Inflammatory macrophage (primary cell): ENCODE measurements at places on chromosomes 1 and 21.

- peak; percentile 95 for DNase-seq
Observed at GRCh38 chr1:161305867-161306519, 3.8 kb downstream of the MPZ start.

- peak; percentile 82 for DNase-seq
Observed at GRCh38 chr1:183911285-183911684, 106.4 kb downstream of the RGL1 start.

DNA sequence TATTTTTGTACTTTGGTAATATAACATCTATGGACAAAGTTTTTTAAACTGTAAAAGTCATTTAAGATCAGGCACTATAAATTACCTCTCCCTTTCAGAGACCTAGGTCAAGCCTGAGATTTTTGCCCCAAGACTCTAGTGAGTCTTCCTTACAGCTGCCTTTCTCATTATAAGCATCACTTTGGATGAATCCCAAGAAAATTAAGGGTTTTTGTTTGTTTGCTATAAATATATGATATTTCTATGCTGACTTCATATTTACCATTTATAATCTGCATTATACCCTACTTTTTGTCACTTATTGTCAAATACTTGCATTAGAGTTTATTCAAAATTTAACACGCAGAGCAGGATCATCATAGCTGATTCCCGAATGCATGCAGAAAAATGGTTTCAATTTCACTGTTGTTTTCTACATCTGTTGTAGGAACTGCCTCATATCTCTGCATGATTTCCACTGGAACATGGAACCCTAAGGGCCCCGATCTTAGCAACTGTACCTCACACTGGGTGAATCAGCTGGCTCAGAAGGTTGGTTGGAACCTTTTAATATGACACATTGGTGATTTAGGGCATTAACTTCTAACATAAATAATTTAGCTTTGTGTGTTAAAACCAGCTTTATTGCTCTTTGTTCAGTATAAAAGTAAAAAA lies 150.0 kb downstream of the ADGRL2 start:
- DNase-seq = no peak

DNA sequence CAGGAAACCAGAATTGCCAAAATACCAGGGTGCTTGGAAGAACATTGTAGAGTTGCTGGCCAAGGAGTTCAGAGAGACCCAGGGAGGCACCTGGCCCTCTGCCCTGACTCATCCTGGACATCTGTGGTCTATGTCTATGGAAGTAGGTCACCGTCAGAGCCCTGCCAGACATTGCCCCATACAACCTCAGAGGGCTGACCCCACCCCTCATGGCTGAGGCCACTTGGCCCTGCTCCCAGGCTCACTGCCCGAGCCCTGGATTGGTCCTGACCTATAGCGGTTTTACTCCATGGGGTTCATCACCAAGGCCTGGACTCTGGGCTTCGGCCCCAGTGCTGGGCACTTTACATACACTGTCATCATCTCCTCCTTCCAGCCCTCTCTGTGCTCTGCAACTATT lies 233.1 kb downstream of the PTPRU start:
- DNase-seq = no peak

DNA sequence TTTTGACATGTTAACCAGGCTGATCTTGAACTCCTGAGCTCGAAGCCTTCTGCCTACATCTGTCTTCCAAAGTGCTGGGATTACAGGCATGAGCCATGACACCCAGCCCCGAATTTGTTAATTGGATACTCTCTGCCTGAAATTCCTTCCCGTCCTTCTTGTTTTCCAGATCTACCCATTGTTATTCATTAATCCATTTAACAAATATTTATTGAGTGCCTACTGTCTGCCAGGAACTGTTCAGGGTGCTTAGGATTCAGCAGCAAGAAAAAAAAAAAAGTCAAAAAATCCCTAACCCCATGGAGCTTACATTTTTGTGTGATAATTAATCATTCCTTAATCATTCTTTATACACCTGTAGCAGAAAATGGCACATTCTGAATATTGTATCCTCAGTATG lies 206.8 kb upstream of the FOXD3 start:
- DNase-seq = no peak

DNA sequence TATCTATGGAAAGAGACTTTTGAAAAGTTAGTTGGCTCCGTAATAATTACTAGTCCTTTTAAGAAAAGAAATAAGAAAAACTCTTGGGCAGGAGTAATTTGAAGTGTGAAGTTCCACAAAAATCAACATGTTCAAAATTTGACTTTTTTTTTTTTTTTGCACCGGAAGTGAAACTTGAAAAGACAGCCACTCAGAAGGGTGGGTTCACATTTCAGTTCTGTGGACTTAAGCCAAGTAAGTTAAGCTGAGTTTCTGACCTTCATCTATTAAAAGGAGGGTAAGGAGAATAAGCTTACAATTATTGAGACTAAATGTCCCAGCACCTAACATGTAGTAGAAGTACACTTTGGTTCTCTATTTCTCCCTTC lies 11.0 kb downstream of the RO60 start:
- DNase-seq = no peak

DNA sequence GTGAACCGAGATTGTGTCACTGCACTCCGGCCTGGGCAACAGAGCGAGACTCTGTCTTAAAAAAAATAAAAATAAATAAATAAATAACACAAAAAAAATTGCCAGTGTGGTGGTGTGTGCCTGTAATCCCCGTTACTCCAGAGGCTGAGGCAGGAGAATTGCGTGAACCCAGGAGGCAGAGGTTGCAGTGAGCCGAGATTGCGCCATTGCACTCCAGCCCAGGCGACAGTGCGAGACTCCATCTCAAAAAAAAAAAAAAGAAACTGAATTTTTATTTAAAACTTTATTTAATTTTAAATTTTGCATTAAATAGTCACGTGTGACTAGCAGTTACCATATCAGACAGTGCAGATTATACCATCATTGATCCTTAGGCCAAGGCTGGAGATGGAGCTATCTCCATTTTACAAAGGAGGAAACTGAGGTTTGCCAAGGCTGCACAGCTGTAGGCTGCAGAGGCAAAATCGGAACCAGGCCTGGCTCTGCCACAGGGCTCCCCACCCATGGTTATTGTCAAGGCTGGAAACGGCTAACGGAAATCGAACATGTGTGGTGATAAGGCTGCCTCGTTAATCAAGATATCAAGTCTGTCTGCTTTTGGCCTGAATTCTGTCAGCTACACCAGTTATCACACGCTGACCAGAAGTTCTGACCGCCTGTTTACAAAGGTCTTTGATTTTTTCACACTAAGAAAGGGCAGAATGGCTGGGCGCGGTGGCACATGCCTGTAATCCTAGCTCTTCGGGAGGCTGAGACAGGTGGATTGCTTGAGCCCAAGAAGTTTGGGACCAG lies 20.5 kb downstream of the HSPG2 start:
- DNase-seq = no peak

GRCh38 chr1:17686258-17686657 lies 68.9 kb upstream of the ACTL8 start:
- DNase-seq = no peak

- peak; percentile 92 for DNase-seq
Observed at GRCh38 chr1:36203554-36204346, 20.5 kb upstream of the THRAP3 start.

DNA sequence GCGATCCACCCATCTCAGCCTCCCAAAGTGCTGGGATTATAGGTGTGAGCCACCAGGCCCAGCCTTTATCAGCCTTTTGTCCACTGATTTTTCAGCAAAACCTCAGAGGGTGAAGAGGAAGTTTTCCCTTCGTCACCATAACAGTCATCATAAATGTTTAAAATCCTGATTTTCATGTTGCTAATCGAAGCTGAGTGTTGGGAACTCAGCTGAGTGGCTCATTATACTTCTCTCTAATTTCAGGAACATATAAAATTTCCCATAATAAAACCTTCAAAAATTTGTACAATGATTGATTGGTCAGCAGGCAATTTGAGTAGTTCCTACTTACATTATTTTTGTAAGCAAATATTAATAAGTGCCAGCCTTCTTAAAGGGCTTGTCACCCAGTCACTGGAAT lies 31.8 kb upstream of the IFNGR2 start:
- DNase-seq = no peak

DNA sequence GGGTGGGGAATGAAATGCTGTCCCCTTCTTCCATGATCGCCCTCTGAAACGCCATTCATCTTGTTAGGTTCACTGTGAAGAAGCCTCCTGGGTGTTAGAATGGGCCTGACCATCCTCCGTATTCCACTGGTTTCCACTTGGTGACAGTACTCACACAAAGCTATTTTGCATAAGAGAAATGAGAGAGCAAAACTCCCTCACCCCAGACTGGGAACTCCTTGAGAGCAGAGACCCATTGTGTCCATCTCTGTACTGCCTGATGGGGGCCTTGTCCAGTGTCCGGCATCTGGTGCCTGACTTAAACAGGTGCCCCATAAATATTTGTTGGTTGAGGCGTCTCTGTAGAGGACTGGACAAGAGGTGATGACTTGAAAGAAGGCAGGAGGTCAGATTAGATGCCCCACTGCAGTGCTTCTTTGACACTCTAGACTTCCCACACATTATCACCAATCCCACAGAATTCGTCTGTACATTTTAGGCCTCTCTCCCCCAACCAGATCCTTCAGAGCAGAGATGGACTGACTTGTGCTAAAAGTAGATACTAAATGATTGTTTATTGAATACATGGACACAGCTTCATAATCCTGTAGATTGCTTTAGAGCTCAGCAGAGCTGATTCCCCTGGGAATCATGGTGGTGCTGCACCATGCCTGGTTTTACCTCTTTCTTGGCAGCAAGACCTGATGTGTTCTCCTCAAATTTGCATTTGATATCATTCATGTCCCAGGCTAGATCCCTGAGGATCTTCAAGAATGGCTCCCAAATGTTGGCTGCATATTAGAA lies 22.4 kb upstream of the KCNA2 start:
- no peak for DNase-seq

DNA sequence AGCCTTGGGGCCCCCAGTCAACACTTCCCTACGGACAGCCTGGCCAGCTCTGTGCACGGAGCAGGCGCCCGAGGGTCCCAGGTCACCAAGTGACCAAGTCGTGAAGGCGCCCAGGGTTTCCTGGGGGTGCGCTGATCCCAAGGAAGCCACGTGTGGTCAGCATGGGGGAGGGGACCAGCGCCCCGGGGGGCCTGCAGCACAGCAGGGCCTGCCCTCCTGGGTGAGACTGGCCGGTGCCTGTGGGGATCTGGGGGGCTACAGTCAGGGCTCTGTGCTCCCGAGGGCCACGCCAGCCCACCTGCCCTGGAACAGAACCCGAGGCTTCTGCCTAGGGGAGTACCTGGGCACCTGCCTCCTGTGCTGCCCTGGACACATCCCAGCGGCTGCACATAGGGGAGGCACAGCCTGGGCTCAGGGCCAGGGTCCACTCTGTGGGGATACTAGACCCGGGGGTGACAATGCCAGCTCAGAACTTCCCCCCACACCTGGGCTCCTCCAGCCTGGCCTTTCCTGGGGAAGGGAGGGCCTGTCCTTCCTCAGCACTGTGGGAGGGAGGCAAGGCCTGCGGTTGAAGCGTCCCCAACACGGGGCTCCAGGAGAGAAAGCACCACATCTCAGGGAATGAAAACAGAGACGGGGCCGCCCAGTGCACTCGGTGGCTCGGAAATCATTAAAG lies 6.2 kb upstream of the POFUT2 start:
- DNase-seq = no peak

GRCh38 chr1:2014741-2015735 lies 4.1 kb upstream of the GABRD start:
- no peak for DNase-seq

- DNase-seq = no peak
Observed at GRCh38 chr1:17554954-17555353, 15.5 kb downstream of the ARHGEF10L start.

- peak; percentile 70 for DNase-seq
Observed at GRCh38 chr1:183472488-183473216, at the start of gene SMG7. SMG7 (plus strand) TSS chr1:183472499; CDS start chr1:183472621, 122 bp downstream.

DNA sequence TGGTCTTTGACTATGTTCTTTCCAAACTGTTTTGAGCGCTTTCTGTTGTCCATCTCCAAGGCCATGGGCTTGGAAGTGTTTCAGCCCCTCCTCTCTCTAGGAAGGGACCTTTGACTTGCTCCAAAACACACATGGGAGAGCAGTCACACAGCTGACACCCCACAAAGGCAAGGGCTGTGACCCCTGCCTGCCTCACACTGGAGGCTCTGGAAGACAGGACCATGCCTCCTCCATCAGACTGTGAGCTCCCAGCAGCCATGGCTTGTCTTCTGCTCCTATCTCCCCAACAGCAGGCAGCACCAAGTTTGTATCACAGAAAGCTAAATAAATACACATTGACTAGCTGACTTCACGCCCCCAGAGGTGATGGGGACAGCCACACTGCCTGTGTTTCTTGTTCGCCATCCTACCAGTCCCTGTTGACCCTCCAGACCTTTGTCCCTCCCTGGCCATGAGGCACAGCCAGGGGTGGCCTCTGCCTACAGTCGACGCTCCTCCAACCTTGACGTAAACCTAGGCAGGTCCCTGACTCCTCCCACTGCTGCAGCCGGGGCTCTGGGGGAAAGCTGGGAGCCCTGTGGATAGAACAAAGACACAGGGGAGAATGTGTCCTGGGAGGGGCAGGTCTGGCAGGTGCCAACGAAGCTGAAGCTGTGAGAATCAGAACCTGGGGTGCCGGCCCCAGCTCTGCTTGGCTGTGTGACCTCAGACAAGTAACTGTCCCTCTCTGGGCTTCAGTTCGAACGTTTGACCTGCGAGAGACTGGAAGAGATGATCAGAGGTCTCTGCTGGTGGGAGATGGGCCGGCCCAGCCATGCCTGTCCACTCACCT lies 4.8 kb downstream of the PLA2G2F start:
- DNase-seq = no peak

- DNase-seq = no peak
Observed at GRCh38 chr21:44459712-44460440, 4.6 kb downstream of the LRRC3 start.

DNA sequence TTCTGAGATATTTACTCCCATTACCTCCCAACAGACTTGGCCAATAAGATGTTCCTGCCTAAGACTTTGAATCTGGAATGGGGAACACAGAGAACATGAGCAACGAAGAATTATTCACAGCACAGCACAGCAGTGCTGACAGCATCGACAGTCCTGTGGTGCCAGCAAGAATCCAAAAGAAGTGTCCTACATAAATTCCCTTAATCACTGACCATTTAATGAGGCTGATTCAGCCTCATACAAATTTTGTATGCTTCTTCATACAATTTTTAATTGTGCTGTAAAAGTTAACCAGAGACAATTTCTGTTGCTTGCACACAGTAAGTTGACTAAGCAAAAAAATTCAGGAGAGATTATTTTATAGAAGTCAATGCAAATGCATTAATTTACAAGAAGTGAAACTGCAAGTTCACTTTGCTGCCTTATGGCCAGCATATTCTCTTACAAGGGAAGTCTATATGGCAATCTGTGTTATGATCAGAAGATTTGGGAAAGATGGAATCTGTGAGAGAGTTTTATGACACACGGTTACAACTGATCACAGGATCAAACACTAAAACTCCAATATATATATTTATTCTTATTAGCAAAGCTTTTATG lies 855.9 kb downstream of the LTN1 start:
- DNase-seq = peak; percentile 40

DNA sequence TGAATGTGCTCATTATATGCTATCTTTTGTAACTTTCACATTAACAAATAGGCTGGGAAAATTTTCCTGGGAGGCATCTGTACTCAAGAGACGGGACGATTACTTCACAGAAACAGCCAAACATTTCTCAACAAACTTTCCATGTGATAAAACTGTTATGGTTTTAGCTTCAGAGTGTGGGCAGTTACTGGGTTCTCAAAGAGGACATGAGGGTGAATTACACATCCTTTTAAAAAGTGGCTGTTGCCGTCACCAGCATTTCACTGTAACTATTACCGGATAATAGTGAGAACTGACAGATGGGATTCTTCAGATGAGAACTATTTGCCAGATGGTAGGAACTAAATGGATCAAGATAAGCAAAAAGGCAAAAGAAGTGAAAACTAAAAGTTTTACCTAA lies 109.1 kb downstream of the APP start:
- peak; percentile 92 for DNase-seq

- no peak for DNase-seq
Observed at GRCh38 chr21:31255896-31256295, 88.2 kb downstream of the TIAM1 start.
